WTC11 (cell line): ENCODE measurements at places on chromosomes 12 and 14. TPM values are rescaled to one million over a fixed set of nuclear protein-coding genes. Genes with fewer than 3 reads are reported as not detected.

DNA sequence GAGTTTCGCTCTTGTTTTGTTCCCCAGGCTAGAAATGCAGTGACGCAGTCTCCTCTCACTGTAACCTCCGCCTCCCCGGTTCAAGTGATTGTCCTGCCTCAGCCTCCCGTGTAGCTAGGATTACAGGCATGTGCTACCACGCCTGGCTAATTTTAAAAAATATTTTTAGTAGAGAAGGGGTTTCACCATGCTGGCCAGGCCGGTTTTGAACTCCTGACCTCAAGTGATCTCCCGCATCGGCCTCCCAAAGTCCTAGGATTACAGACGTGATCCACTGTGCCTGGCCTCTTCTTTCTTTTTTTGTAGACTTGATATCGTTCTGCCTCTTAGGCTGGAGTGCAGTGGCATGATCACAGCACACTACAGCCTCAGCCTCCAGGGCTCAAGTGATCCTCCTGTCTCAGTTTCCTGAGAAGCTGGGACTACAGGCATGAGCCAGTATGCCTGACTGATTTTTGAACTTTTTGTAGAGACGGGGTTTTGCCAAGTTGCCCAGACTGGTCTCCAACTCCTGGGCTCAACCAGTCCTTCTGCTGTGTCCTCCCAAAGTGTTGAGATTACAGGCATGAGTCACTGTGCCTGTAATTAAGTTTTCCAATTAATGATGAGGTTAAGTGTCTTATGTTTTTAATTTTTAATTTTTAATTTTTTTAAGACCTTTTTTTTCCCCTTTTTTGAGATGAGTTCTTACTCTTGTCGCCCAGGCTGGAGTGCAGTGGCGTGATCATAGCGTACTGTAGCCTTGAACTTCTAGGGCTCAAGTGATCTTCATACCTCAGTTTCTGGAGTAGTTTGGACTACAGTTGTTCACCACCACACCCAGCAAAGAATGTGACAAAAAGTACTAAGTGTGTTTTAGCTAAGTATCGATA is 10.2 kb downstream of the RCOR1 start:
- no peak for DNase-seq
- no peaks in the 10 kb centered on the region; the same call in 1 of the 2 replicates for H3K27me3 ChIP-seq
- no peak overlapping the region for H3K4me3 ChIP-seq

GRCh38 chr12:75155962-75156361 is 53.7 kb downstream of the KCNC2 start:
- H3K27ac ChIP-seq: no peak overlapping the region
- H3K4me3 ChIP-seq: no peak overlapping the region
- no peaks in the 10 kb centered on the region for H3K4me1 ChIP-seq
- H3K27me3 ChIP-seq: no peaks in the 10 kb centered on the region

- no peak overlapping the region for H3K27ac ChIP-seq
- H3K4me1 ChIP-seq: peaks cover 56% of the 10 kb centered on the region
- H3K4me3 ChIP-seq: no peak overlapping the region
- H3K36me3 ChIP-seq: no peaks in the 10 kb centered on the region
- H3K27me3 ChIP-seq: no peaks in the 10 kb centered on the region; the same call in 1 of the 2 replicates
- no peak for DNase-seq
These were observed 1.8 kb upstream of the FRS2 start for GRCh38 chr12:69468237-69469026.

DNA sequence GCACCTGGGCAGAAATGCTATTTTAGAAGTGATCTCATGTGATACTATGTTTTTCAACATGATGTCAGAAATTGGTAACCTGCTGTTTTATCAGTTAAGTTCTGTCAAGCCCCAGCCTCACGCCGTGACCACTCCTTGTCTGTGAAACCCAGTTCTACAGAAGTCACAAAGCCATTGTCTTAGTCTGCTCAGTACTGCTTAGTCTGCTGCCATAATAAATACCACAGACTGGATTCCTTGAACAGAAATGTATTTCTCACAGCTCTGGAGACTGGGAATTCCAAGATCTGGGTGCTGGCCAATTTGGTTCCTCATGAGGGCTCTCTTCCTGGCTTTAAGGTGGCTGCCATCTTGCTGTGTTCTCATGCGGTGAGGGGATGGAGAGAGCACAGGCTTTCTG is 176.9 kb downstream of the PRKCH start:
- DNase-seq: no peak
- H3K4me3 ChIP-seq: no peak overlapping the region
- no peaks in the 10 kb centered on the region for H3K36me3 ChIP-seq
- H3K4me1 ChIP-seq: peaks cover 50% of the 10 kb centered on the region
- no peaks in the 10 kb centered on the region for H3K27me3 ChIP-seq
- H3K27ac ChIP-seq: no peak overlapping the region

- no peak for DNase-seq
- H3K4me3 ChIP-seq: peak overlapping the region; percentile 39
- H3K36me3 ChIP-seq: peaks cover 17% of the 10 kb centered on the region
- H3K27ac ChIP-seq: peak overlapping the region; percentile 96
These were observed 84.2 kb downstream of the DENND5B start for GRCh38 chr12:31506515-31507306.

DNA sequence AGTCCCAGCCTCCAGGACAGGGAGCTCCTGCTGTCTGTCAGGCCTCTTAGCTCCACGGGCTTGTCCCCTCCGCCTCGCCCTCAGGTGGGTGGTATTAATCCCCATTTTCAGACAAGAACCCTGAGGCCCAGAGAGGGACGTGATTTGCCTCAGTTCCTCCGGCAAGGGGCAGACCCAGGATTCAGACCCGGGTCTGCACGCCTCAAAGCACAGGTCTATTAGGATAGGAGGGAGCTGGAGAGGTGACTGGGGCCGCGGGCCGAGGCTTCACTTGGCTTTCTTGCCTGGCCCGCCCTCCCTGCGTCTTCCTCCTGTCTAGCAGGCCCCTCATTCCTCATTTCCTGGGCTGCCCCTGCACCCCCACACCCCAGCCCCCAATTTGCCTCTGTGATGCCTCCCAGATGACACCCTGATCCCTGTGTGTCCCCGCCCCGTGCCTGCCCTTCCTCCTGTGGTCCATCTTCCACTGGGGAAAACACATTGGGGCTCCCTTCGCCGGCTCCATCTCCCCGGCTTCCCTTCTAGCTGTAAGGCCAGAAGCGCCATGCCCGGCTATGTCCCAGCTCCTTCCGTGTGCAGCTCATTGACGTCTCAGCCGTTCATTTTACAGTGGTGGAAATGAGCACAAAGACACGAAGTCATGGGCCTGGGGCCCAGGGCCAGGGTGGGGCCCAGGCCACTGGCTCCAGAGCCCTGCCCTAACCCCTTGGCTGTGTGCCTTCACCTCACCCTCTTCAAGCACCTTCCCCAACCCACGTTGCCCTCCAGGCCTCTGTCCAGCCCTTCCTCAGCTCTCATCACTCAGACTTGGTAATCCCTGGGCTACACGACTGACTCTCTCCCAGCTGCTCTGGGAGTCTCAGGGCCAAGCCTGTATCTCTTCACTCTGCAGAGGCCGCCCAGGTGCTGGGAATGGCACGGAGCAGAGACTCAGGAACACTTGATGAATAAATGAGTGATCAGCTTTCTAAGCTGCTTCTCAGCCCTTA is 15.5 kb upstream of the CYP46A1 start:
- no peak overlapping the region for H3K4me3 ChIP-seq
- peaks cover 3% of the 10 kb centered on the region; the same call in 1 of the 2 replicates for H3K27me3 ChIP-seq
- no peaks in the 10 kb centered on the region for H3K36me3 ChIP-seq
- H3K27ac ChIP-seq: no peak overlapping the region
- no peak for DNase-seq

GRCh38 chr14:103108749-103109207 is 14.3 kb downstream of the EXOC3L4 start:
- H3K27ac ChIP-seq: no peak overlapping the region
- no peak for DNase-seq
- H3K4me1 ChIP-seq: peaks cover 39% of the 10 kb centered on the region
- no peak overlapping the region for H3K4me3 ChIP-seq
- H3K27me3 ChIP-seq: peaks cover 33% of the 10 kb centered on the region

DNA sequence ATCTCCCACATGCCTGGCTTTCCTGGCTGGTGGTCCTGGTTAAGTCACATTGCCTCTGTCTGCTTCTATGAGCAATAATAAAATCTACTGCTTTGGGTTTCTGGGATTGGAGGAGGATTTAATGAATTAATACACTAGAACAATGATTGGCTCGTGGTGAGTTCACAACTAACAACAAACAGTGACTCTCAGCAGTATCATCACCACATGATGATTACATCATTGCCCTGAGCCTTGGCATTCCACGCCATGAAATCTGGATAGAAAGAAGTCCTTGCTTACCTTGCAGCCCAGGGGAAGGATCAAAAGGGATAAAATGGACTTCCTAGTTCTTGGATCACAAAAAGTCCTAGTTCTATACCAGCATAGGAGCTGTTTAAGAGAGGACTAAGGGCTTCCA is 1069.0 kb downstream of the VRK1 start:
- no peak for DNase-seq
- peaks cover 15% of the 10 kb centered on the region for H3K4me1 ChIP-seq
- peak overlapping the region; percentile 82 for H3K27ac ChIP-seq
- H3K36me3 ChIP-seq: peaks cover 4% of the 10 kb centered on the region; the same call in 1 of the 2 replicates
- H3K27me3 ChIP-seq: no peaks in the 10 kb centered on the region

DNA sequence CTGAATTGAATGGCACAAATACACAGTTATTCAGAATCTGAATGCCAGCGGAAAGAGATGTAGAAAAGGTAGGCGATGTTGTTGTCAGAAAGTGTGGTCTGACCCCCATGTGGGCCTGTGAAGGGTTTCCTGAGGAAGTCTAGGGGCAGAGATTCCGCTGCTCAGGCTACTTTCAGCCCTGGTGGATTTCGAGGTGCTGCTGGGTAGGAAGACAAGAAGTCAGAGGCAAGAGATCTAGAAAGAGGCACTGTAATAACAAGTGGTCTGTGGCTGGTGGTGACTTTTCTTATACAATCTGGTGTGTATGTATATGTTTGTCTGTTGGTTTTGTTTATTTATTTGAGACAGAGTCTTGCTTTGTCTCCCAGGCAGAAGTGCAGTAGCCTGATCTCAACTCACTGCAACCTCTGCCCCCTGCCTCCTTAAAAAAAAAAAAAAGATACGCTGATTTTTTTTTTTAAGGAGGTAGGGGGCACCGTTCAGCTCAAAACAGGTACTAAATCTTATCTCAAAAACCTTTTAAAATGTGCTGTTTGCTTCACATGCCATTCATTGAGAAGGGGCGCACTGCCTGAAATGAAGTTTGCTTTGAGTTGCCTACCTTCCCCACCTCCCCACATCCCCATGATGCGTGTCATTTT is 27.1 kb upstream of the MANSC4 start:
- no peak overlapping the region for H3K4me3 ChIP-seq
- no peak for DNase-seq
- no peak overlapping the region for H3K27ac ChIP-seq
- H3K4me1 ChIP-seq: peaks cover 6% of the 10 kb centered on the region

GRCh38 chr12:132872975-132873421 is 14.4 kb downstream of the CHFR start:
- no peak for DNase-seq
- H3K4me3 ChIP-seq: no peak overlapping the region
- peak overlapping the region; percentile 68 for H3K27ac ChIP-seq
- H3K27me3 ChIP-seq: no peaks in the 10 kb centered on the region
- H3K36me3 ChIP-seq: peaks cover 45% of the 10 kb centered on the region

GRCh38 chr12:41474001-41474400 is 285.9 kb downstream of the PDZRN4 start:
- no peaks in the 10 kb centered on the region for H3K36me3 ChIP-seq
- no peak overlapping the region for H3K27ac ChIP-seq
- H3K4me1 ChIP-seq: peaks cover 46% of the 10 kb centered on the region
- no peaks in the 10 kb centered on the region for H3K27me3 ChIP-seq

GRCh38 chr12:6936636-6937480 is 6.8 kb upstream of the RNU7-1 start:
- H3K36me3 ChIP-seq: peaks cover 46% of the 10 kb centered on the region
- H3K4me1 ChIP-seq: peaks cover 24% of the 10 kb centered on the region
- H3K27ac ChIP-seq: peak overlapping the region; percentile 83
- no peaks in the 10 kb centered on the region for H3K27me3 ChIP-seq

DNA sequence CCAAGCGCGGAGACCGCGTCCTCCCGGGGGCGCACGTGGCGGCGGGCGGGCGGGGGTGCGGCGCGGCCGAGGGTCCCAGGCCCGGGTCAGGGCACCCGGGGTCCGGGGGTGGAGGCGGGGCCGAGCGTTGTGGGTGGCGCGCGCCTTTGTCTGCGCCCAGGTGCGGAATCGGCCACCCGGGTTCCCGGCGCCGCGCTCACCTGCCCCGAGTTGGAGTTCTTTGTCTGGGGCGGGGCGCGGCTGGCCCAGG is 50.1 kb downstream of the LRCOL1 start:
- DNase-seq: peak; percentile 49
- peaks cover 39% of the 10 kb centered on the region for H3K27me3 ChIP-seq
- peaks cover 2% of the 10 kb centered on the region; the same call in 1 of the 2 replicates for H3K4me1 ChIP-seq
- H3K4me3 ChIP-seq: peak overlapping the region; percentile 54
- no peak overlapping the region for H3K27ac ChIP-seq
- H3K36me3 ChIP-seq: peaks cover 4% of the 10 kb centered on the region; the same call in 1 of the 2 replicates

- no peak overlapping the region for H3K4me3 ChIP-seq
- H3K27ac ChIP-seq: peak overlapping the region; percentile 11; the same call in 1 of the 2 replicates
- no peaks in the 10 kb centered on the region for H3K27me3 ChIP-seq
These were observed 78.5 kb downstream of the TESC start for GRCh38 chr12:117020536-117021220.

GRCh38 chr12:103858953-103859601 is 18.0 kb upstream of the NT5DC3 start:
- H3K4me1 ChIP-seq: no peaks in the 10 kb centered on the region
- H3K36me3 ChIP-seq: no peaks in the 10 kb centered on the region
- H3K4me3 ChIP-seq: no peak overlapping the region
- H3K27me3 ChIP-seq: no peaks in the 10 kb centered on the region; the same call in 1 of the 2 replicates
- DNase-seq: no peak
- H3K27ac ChIP-seq: no peak overlapping the region

- H3K4me3 ChIP-seq: no peak overlapping the region
- peaks cover 10% of the 10 kb centered on the region for H3K4me1 ChIP-seq
- no peak for DNase-seq
- H3K36me3 ChIP-seq: peaks cover 38% of the 10 kb centered on the region
- H3K27me3 ChIP-seq: no peaks in the 10 kb centered on the region
- H3K27ac ChIP-seq: no peak overlapping the region
These were observed 6.2 kb downstream of the KHNYN start for GRCh38 chr14:24435998-24436354.

DNA sequence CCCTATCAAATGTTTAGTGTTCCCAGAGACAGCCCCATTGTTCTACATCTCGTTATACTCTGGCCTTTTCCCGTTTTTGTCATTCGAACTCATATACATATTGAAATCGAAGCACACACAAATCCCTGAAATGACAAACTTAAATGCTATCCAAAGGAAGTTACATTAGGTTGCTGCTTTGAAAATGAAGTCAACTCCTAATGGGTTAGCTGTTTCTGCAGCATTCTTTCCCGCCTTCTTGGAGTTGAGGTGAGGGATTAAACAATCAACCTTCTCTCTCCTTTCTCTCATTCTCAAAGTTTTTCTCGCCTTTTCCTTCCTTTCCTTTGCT is 642 bp upstream of the PHC1 start:
- peaks cover 46% of the 10 kb centered on the region for H3K4me1 ChIP-seq
- no peak for DNase-seq
- peak overlapping the region; percentile 99 for H3K27ac ChIP-seq
- peak overlapping the region; percentile 91 for H3K4me3 ChIP-seq
- H3K27me3 ChIP-seq: no peaks in the 10 kb centered on the region
- H3K36me3 ChIP-seq: peaks cover 4% of the 10 kb centered on the region

The BRMS1L gene
- 10.7 to 12.9 TPM (median 12.1 TPM) in 3 replicates for total RNA-seq

The NAP1L1 gene
- total RNA-seq: 946 to 1,010 TPM (median 968 TPM) in 3 replicates

The PRH2 gene
- 0.52 TPM in 1 of 3 replicates, not detected in the others for total RNA-seq

The CACNA1C gene
- total RNA-seq: 1.7 to 2.2 TPM (median 2.1 TPM) in 3 replicates

The SSTR1 gene
- total RNA-seq: 1.7 to 1.9 TPM (median 1.7 TPM) in 3 replicates

The PTPRR gene
- 0.46 to 0.69 TPM (median 0.60 TPM) in 3 replicates for total RNA-seq

The RFLNA gene
- total RNA-seq: 6.3 to 11.3 TPM (median 10.2 TPM) in 3 replicates

The A2M gene
- total RNA-seq: 1.9 to 3.4 TPM (median 3.3 TPM) in 3 replicates

The CLEC1B gene
- total RNA-seq: not detected in 3 replicates

The TMEM30B gene
- total RNA-seq: 17.2 to 18.0 TPM (median 17.8 TPM) in 3 replicates

The GLI1 gene
- 16.2 to 19.1 TPM (median 16.7 TPM) in 3 replicates for total RNA-seq
